ENCODE measurements at places on chromosomes 7 and 10.

DNA sequence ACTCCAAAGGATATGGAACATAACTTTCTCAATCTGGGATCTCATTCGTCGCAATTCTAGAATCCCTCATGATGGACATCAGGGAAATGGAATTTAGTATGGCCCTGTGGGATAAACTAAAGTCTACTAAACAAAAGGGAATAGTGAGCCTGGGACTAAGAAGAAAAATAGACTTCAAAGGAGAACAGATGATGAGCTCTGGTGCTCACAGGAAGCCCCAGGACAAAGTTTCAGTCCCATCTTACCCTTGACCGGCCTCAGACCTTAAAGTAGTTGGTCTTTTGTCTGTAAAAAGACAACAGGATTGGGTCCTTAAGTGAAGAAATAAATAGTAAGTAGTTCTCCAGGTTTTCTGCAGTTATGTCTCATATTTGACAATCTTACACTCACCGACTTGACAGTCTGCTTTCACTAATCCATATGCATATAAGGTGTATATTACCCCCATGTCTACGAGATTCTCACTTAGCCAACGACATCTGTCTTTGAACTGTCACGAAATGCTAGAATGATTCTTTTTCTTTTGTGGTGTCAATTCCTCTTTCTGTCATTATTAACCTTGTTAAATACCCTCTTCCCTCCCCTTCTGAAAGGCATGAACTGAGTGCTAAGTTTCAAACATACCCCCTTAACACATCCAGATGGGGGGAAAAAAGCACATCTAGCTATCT, 10.9 kb upstream of the IKZF1 start:
- DNase-seq: no peak

GRCh38 chr10:93198401-93199131, 124.9 kb downstream of the CYP26A1 start:
- DNase-seq: no peak

GRCh38 chr10:117374506-117375359, 507 bp downstream of the PDZD8 start:
- peak; percentile 34 for DNase-seq

DNA sequence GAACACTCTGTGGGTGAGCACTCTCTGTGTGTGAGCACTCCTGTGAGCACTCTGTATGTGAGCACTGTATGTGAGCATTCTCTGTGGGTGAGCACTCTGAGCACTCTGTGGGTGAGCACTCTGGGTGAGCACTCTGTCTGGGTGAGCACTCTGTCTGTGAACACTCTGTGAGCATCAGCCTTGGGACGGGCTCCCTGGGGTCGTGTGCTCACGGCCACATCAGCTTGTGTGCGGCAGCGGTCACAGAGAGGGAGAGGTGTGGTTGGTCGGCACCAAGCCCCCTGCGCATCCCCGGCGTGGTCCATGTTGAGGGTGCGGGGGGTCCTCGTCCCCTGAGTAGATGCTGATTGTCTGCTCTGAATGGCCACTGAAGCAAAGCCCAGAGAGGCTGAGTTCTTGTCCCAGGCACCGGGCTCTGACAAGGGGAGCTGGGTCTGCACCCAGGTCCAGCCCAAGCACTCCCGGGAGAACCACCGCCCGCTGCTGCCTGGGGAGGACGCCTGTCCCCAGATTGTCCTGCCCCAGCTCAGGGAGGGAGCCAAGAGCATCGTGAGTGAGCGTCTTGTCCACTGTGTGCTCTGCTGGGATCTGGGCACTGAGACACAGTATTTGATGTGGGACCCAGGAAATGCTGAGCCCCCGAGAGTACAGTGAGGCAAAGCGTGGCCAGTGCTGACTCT, 143.7 kb downstream of the DNAJB6 start:
- DNase-seq: no peak

DNA sequence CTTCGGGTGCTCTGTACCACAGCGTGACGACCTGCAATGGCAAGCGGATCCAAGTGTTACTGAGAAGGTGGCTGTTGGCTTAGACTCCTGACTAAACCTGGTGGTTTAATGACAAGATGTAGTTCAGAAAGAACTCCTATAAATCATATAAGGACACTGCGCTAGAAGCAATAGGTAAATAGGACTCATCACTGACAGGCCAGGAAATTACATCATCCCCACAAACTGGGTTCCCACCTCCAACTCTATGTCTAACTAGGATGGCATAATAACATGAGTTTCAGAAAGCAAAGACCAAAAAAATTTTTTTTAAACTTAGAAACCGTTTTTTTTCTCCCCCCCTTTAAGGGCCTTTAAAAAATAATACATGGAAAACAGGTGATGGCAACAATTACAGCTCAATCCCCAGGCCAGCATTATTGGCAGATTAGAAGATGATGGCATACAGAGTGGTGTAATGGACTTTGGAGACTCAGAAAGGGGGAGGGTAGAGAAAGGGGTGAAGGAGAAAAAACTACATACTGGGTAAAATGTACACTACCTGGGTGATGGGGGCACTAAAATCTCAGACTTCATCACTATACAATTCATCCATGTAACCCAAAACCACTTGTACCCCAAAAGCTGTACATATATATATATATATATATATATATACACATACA, 81.4 kb upstream of the FAM133B start:
- DNase-seq: no peak

DNA sequence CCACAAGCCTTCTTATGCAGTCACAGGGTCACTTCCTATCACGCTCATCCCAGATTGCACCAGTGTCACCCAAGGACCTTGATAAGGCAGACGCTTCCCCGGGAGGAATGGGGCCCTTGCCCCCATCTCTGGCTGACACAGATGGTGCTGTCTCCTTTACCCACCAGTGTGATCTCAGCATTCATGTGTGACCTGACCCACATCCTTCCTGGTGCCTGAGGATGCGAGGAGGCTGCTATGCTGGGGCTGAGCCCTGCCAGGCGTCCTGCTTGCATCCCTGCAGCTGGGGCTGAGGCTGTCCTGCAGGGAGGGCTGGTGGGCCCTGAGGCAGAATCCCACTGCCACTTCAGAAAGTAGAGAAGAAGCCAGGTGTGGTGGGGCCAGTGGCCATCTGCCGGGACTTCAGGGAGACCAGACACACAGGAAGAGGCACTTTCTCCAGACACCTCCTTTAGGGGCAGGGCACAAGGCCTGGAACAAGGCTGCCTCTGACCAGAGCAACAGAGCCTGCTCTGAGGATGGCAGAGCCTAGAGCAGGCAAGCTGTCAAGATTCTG, 35.3 kb downstream of the RASGEF1A start:
- no peak for DNase-seq

GRCh38 chr7:49775065-49775948, 1.9 kb downstream of the VWC2 start:
- no peak for DNase-seq

DNA sequence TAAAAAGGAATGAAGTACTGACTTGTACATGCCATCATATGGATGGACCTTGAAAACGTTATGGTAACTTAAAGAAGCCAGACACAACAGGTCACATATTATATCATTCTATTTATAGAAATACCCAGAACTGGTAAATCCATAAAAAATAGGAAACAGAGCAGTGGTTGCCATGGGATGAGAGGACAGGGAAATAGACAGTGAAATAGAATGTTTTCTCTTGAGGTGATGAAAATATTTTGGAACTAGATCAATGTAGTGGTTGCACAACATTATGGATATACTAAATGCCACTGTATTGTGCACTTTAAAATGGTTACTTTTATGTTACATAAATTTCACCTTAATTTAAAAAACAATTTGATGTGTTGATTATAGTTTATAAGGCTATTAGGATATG, 318.5 kb downstream of the THSD7A start:
- DNase-seq: no peak

DNA sequence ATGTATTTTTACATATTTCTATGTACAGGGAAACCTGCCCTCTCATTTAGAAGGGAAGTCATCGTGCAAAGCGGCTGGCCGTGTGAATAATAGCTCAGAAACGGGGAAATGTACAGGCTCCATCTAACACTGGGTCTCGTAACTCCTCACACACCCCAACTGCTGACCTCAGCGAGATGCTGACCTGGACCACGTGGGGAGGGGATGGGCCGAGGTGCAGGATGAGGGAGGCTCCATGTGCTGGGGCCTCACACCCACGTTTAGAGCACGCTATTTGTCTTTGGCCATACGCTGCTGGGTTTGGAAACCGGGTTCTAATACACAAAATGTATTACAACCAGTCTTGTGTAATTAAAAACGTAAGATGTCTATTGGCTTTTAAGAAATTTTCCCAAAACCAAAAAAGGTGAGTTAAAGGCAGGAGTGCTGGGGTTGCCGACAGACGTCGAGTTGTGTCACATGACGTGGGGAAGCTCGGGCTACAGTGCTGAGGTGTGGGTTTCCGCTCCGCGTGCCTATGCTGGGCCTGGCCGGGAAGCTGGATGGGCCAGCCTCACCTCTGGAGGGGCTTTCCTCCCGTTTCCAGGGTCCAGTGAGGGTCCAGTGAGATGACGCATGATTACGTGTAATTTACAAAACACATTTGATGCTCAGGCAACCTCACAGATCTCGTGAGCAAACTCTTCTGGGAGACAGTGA, 215.6 kb downstream of the DNAJB6 start:
- DNase-seq: no peak

DNA sequence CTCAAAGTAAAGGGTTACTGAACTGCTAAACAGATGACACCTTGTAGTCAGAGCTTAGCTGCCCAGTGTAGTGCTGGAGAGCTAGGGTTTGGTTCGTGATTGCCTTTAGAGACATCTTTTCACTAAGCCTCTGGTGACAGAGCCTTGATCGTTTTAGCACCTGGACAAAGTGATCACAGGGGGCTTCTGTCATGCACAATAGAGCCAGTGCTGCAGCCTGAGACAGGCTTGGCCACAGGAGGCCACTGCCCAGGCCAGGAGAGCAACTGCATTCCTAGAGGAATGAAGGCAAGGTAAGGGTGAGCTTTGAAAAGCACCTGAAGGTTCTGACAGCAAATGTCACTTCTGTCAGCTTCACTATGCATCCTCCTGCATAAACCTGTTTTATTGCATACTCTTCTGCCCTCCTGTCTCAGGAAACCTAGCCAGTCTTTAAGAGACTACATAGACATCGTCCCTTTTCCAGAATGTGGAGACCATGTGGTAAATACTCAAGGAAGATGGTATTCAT, 122.9 kb downstream of the NPY start:
- no peak for DNase-seq

- no peak for DNase-seq
These were observed 264.4 kb downstream of the SKAP2 start for GRCh38 chr7:26599982-26600381.

GRCh38 chr10:35422228-35422627, 85.9 kb downstream of the CCNY start:
- no peak for DNase-seq

GRCh38 chr10:91820144-91820543, 21.9 kb downstream of the TNKS2 start:
- DNase-seq: no peak

- DNase-seq: no peak
These were observed 212.1 kb upstream of the PPP1R3A start for GRCh38 chr7:114130866-114131265.

DNA sequence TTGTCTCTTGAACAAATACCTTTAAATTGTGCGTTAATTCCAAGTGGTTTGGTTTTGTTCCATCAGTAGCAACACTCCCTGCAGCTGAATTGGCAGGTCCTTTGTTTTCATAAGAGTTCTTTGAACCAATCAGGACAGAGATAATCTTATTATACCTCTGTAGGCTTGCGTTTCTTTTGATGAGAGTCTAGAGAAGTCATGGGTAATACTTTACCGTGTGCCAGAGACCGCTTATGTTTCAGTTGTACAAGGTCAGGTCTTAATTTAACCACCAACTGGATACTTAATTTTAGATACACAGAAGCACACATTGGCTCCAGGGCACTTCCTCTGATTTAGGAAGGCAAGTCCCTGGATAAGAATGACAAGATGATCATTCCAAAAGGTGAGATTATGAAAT, at the start of gene ASB15:
TSS of gene ASB15 (plus strand) at position 292 of the 400 bp plus-strand sequence. CDS start 12,682 bp downstream, outside the sequence.
- no peak for DNase-seq

DNA sequence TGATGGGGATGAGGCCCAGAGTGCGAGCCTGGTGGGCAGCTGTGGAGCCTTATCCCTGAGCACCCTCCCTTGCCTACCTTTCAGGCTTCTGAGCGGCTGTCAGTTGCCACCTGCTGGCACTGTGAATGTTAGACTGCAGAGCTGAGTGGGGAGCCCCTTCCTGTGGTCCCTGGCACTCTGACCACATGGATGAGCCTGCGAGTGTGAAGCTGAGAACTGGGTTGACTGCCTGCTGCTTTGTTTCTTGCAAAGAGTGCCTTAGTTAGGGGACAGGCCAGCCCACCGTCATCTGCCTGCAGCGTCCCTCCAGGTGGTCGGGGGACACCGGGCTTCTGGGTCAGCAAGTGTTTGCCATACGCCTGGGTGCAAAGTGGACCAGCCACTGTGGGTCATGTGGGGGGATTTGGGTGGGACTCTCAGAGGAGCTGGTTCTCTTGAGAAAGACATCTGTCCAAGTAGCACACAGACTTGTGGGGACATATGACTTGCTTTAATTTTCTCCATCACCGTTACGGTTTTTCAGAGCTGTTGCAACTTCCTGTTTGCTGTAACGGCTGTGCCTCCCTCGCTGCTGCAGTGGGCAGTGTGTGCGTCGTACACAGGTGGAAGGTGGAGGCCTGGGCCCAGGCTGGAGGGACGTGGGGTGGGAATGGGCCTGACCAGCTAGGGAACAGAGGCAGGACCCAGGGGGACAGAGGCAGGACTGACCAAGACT, 13.7 kb downstream of the INPP5A start:
- DNase-seq: no peak

- no peak for DNase-seq
These were observed 348.4 kb upstream of the PODXL start for GRCh38 chr7:131904760-131905327.

DNA sequence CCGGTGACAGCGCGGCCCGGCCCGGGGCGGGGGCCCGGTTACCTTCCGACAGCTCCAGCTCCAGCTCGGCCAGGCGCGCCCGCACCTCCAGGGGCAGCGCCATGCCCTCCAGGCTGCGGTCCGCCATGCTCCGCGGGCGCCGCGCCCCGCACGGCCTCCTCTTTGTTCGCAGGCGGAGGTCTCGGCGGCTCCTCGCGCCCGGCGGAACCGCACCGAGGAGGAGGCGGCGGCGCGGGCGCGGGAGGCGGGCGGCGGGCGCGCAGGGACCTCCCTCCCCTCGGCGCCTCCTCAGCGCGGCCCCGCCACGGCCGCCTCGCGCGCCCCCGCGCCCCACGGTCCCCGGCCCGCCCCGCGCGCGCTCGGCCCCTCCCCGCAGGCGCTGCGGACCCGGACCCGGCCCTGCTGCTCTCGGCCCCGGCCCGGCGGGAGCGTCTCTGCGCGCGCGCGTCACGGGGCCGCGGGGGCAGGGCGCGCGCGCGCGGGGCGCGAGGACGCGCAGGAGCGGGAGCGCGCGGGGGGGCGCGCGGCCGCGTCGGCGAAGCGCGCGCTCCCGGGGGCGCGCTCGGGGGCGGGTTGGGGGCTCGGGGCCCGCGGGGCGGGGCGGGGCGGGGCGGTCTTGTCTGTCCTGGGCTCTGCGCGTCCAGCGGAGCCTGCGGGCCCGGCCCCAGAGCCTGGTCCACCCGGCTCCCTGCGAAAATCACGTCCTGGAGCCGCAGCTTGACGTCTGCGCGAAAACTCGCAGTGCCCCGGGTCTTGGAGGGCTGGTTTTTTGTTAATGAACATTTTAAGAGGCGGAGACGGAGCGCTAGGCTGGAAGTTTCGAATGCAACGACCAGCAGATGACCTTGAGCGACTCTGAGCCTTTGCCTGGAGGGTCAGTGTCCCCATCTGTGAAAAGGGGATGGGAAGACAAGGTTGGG, at the start of gene DIP2C:
TSS of gene DIP2C (minus strand) at position 217 of the 920 bp plus-strand sequence. CDS start at position 127, 90 bp downstream.
- peak; percentile 51 for DNase-seq
